Uterus (tissue), 4 donors: ENCODE measurements at places on chromosomes 16 and 17. TPM values are rescaled to one million over a fixed set of nuclear protein-coding genes. Genes with fewer than 3 reads are reported as not detected.

TSNAXIP1 gene
- total RNA-seq = 3.7 TPM

ASB16 gene
- total RNA-seq = 0.14 TPM

PRRT2 gene
- 34.4 TPM for total RNA-seq

- no peak for DNase-seq
These were observed 28.0 kb upstream of the LITAF start for GRCh38 chr16:11614587-11615175.

DNA sequence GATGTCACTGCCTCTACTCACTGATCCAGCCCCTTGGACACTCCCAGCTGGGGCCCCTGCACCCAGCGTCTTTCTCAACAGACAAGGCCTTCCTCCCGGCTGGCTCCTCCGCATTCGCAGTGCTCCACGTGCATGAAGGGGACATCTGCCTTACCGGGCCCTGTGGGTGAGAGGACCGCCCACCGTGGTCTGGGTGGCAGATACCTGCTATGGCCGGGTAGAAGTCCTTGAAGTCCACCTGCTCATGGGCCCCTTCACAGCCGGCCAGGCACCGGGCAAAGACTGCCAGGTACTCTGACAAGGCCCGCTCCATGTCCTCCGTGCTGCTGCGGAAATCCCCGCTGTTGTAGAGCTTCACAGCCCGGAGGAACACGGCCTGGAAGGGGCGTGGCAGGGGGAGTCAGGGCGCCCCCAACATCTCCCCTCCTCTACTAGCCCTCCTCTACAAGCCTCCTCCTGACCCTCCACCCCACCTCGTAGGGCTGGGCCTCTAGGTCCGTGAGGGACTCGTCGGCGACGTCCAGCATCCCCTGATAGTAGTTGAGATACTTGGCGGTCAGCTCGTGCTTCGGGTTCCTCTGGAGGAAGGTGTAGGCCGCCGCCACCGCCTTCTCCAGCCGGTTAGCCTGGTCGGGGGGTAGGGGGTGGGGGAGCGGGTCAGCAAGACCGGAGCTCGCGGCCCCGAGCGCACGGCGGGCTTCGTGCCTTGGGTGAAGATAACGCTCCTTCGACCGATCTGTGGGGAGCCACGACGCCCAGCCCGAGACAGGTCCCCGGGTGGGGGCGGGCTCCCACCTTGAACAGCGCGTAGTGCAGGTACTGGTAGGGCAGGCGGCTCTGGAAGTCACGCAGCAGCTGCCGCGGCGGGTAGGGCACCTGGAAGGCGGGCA is 845 bp downstream of the P3H4 start:
- peak; percentile 42 for DNase-seq

KRTAP3-2 gene
- not detected for total RNA-seq

DNA sequence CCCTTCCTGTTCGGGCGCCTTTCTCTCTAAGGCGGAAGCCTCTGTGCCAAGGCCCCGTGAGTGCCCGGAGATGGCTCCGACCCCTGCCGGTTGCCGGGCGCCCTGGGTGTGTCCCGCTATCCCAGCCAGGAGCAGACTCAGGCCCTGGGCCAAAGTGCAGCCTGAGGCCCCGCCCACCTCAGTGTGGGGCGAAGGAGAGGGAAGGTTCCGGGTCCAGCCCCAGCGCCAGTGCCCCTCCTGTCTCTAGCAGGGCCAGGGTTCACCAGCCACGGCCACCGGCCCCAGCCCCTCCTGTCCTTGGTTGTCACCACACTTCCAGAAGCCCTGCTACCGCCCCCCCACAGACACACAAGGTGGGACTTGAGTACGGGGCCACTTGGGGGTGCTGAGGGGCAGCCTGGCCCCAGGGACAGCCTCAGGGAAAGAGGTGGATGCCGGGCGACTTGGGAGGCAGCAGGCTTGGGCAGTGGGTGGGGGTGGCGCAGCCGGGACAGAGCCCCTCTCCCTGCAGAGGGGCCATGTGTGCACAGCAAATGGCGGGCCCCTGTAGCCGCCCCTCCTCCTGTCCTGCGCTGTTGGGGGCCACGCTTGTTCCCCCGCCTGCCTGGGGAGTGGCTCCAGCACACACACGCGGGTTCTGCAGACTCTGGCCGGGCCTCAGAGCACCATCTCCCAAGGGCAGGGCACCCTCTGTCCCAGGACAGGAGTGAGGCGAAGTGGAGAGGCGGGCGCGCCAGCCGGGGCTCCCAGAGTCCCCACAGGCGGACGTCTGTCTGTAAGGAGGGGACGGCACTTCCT is 6.0 kb downstream of the C1QTNF8 start:
- DNase-seq = peak; percentile 42

DNA sequence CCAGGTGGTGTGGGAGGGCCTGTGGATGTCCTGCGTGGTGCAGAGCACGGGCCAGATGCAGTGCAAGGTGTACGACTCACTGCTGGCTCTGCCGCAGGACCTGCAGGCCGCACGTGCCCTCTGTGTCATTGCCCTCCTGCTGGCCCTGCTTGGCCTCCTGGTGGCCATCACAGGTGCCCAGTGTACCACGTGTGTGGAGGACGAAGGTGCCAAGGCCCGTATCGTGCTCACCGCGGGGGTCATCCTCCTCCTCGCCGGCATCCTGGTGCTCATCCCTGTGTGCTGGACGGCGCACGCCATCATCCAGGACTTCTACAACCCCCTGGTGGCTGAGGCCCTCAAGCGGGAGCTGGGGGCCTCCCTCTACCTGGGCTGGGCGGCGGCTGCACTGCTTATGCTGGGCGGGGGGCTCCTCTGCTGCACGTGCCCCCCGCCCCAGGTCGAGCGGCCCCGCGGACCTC is 798 bp downstream of the CLDN9 start:
- DNase-seq = no peak

DNA sequence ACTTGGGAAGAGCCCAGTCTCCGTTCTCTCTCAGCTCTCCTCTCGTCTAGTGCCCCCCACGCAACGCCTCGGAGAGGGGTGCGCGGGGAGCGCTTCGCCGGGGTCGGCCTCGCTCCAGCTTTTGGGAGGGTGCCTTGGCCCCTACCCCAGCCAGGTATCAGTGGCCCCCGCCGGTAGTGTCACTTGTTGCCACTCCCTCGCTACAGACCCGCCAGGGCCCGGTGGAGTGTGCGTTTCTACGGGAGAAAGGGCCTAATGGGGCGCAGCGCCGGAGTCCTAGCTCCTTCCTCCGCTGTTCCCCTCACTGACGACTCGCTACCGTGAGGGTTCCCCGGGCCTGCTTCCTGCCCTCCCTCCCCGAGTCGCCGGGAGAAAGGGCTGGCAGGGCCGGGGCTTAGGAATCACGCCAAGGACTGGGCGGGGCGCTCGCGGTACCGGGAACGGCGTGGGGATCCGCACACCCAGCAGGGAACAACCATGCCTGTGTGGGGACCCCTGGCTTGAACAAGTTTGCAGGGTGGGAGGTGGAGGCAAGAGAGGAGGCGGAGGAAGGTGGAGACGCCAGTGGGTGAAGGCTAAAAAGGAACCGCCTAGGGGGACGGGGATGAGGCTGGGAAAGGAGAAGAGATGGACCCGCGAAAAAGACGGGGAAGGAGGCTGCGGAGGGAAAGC is 997 bp upstream of the CDH11 start:
- peak; percentile 79 for DNase-seq

DNA sequence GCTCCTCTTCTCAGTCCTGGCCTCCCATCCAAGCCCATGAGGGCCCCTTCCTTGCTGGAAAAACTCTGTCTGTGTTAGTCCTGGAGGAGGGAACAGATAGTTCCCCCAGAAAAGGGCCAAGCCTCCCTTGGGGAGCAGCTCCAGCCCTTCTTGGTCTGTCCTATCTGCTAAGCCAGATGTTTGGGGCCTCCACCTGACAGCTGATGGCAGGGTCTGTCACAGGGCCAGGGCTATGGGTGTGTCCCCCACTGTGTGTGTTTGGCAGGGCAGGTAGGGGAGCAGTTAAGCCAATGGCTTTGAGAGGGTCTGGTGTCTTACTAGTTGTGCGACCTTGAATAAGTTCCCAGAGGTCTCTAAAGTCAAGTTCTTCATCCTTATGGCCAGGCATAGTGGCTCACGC is 13.6 kb upstream of the SLC4A1 start:
- DNase-seq = no peak

DNA sequence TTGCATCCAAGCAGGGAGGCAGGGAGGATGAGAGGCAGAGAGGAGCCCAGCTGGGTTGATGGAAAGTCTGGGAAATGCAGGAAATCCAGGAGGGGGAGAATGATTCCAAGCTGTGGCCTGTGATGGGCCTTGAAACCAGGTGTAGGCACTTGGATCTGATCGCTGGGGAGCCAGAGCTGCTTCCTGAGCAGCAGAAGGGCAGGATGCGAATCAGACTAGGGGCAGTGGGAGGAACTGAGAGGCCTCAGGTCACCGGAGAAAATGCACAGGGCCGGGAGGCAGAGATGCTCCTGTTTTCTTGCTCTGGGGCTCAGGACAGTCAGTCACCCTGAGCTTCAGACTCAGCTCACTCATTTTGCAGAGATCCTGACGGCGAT is 29.6 kb upstream of the MEOX1 start:
- no peak for DNase-seq

CFAP97D1 gene
- not detected for total RNA-seq

DNA sequence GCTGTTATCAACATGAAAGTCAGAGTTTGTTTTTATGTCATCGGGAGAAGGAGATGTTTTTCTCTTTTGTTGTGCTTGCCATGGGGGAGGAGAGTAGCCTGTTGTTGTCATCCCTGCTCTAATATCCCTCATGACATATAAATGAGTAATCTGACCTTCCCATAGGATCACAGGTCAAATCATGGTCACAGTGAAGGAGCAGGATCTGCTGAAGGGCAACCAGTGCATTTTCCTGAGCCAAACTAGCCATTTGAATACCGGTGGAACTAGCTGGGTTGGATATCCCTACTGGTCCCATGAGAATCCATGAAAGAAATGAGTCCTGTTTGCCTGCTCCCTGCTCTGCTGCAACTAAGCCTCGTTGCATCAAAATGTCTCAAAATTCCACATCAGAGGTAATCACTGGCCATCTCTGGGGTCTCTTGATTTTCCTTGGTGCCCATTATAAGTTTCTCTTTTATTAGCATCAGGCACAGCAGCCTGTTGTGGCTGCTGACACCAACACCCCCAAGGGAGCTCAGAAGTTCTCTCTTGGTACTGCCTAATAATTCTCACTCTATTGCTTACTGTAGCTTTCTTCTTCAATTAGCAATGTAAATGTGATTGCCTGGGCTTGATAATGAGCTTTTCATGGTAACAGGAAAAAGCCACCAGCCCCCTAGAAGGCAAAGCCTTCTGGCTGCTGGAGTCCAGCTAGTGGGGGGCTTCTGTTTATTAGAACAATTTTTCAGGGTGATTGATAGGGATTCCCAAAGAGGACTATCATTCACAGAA is 211.4 kb upstream of the ERCC4 start:
- DNase-seq = no peak

GRCh38 chr17:18247613-18248001 is 10.9 kb downstream of the FLII start:
- peak; percentile 47 for DNase-seq

IGF2BP1 gene
- under 0.01 TPM for total RNA-seq

- DNase-seq = no peak
These were observed 53.0 kb upstream of the MNT start for GRCh38 chr17:2453866-2454265.

SLC6A2 gene
- 2.1 TPM for total RNA-seq

NPIPA2 gene
- total RNA-seq = not detected

DNA sequence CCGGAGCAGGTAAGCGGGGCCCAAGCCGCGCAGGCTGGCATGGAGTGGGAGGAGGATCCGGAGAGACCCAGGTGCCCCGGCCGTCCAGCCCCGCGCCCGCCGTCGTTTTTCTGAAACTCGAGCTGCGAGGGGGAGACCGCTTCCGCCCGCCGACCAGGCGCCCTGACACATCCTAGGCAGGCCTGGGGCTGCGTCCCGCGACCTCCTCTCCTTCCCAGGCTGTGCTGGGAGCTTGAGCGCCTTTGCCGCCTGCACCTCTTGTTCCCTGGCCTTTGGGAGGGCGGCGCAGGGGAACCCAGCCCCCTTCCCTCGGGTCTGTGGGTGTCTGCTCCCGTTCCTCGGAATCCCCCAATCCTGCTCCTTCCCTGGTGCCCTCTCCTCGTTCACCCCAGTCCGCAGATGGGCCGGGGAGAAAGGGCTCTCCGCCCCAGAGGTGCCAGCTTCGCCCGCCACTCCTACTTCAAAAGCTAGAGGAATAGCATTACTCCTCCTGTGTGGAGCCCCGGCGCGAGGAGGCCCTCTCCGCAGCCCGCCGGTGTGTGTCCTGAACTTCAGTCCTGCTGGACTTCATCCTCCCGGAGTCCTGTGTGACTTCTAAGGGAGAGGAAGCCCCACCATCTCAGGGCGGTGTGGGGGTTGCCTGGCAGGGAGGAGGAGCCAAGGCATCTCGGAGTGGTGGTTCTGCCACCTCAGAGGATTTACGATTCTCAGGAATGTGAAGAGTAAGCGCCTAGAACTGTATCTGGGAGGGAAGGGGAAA is 1.0 kb downstream of the NHERF1 start:
- no peak for DNase-seq

DNA sequence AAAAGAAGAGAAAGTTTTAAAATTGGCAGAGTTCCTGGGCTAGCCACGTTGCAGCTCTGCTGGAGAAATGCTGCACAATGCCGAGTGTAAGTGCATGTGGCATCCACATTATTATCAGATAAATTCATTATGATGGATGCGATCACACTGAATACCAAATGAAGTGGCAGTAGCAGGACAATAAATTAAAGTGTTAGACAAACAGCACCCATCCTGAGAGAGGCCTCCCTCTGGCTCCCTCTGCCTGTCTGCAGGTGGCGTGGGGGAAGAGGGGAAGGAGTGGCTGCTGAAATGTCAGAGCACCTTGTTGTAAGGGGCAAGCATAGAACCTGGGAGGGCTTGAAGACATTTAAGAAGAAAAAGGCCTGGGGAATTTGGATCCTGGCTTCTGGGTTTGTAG is 324.1 kb downstream of the HAPSTR1 start:
- no peak for DNase-seq

DNA sequence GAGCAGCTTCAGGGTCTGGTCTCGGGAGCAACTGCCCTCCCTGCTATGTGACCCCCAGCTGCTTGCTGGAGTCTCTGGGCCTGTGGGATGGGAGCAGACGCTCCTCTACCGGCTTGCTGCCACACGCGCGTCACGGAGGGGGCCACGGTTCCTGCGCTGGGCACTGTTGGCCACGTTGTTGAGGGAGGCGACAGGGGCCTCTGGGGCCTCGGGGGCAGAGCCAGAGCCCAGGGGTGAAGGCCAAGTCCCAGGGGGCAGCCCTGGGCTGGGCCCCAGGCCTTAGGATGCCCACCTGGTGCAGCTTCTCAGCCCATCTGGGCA is 56.6 kb downstream of the ZFPM1 start:
- no peak for DNase-seq

DNA sequence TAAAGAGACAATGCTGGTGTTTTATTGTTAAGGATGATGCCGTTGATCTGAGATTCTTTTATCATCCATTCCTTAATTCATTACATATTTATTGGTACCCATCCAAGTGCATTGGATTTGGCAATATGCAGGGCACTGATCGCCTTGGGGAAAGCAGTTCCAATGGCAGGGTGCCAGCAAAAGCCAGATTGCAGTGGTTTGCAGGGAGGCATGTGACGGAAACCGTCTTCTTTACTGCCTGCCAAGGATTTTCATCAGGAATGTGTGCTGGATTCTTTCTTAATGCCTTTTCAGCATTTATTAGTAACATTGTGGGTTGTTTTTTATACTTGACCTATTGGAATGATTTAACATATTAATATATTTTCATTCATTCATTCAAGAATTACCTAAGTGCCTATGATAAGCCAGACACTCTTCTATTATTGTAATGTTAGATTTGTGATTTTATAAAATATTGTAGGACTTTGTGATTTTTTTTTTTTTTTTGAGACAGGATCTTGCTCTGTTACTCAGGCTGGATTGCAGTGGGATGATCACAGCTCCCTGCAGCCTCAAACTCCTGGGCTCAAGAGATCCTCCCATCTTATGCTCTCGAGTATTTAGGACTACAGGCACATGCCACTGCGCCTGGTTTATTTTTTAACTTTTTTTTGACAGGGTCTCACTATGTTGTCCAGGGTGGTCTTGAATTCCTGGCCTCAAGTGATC is 93.4 kb upstream of the TNRC6A start:
- peak; percentile 71 for DNase-seq
